ENCODE measurements at places on chromosomes 2 and 18.

DNA sequence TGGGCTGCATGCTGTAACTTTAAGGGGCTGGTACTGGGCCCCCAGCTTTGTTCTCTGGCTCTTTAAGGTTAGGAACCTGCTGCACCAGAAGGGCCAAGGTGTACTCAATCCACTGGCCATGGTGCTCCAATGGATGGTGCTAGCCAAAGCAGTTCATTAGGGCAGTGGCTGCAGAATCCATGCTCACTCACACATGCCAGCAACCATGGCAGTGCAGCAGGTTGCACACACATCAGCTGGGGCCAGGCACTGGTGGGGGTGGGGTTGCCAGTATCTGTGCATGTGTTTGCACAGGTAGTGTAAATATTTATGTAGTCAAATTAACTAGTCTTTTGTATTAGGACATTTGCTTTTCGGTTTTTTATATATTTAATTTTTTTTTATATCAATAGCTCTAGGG is 228.3 kb upstream of the EPC2 start:
- no peak for DNase-seq

- no peak for DNase-seq
These were observed 120.8 kb upstream of the NPAS2 start for GRCh38 chr2:100699131-100699530.

DNA sequence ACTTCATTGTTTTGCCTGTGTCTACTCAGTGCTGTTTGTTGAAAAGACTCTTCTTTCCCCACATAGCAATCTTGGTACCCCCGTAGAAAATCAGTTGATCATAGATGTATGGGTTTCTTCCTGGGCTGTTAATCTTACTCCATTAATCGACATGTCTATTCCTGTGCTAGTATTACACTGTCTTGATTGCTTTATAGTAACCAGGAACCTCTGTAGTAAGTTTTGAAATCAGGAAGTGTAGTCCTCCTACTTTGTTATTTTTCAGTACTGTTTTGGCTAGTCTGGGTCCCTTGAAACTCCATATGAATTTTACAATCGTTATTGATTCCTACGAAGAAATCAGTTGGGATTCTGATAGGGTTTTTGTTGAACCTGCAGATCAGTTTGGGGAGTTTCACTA is 78.8 kb upstream of the FAM136A start:
- no peak for DNase-seq

- DNase-seq: no peak
These were observed 24.6 kb upstream of the PLB1 start for GRCh38 chr2:28471214-28471613.
